NCI-H510A treated with DMSO at 0.1 percent for 48 hours (cell line): ENCODE measurements at places on chromosomes 12 and 14.

GRCh38 chr12:53219292-53219955 lies 12.4 kb upstream of the ITGB7 start:
- no peak for DNase-seq

DNA sequence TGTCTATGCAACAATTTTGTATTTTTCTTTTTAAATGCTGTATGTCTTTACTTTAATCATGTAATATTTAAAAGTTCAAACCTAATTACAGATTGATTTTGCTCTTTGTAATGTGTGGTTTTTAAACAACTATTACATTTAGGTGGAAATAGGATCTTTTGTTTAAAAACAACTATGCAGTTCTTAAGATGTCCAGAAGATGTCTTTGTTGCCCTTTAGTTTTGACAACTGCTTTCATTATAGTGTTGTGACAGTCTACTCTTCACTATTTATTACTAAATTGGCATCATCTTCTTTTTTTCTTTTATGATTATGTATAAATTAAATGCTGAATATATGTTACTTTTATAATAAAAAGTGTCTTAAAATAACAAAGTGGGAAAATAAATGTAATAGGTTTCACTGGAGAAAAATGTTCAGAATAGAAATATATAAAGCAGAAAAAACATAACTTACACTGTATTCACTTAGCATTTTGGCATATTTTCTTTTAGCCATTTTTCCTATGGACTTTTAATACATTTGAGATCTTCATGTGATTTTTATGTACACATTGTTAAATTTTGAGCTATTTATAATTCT lies 27.1 kb upstream of the PCNX4 start:
- peak; percentile 6 for DNase-seq

- no peak for DNase-seq
These were observed 988.9 kb upstream of the FLRT2 start for GRCh38 chr14:84541018-84541417.

DNA sequence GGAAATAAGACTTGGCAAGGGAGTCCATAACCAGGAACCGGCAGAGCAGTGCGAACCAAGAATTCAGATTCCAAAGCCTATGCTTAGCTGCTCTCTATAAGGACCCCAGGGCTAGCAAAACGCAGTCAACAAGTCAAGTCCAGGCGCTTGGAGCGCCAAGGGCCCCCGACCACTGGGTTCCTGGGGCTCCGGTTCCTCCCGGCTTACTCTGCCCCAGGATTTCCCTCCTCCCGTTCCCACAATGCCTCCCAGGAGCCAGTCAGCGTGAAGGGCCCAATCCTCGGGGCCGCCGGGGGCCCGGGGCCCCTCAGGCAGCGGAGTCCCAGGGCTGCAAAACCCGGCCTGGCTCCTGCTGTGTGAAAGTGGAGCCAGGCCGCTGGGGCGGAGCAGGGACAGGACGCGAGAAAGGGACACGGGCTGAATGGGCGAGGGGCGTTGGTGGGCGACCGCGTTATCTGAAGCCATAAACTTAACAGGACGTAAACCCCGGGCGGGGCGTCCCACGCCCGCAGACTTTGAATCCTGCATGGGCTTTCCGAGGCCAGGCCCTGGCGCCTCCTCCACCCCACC lies 1.5 kb downstream of the KRT8 start:
- peak; percentile 88 for DNase-seq

- DNase-seq = no peak
These were observed 34.2 kb downstream of the PCNX4 start for GRCh38 chr14:60125918-60126317.

- DNase-seq = no peak
These were observed 2.7 kb downstream of the TTC6 start for GRCh38 chr14:37597914-37598746.

DNA sequence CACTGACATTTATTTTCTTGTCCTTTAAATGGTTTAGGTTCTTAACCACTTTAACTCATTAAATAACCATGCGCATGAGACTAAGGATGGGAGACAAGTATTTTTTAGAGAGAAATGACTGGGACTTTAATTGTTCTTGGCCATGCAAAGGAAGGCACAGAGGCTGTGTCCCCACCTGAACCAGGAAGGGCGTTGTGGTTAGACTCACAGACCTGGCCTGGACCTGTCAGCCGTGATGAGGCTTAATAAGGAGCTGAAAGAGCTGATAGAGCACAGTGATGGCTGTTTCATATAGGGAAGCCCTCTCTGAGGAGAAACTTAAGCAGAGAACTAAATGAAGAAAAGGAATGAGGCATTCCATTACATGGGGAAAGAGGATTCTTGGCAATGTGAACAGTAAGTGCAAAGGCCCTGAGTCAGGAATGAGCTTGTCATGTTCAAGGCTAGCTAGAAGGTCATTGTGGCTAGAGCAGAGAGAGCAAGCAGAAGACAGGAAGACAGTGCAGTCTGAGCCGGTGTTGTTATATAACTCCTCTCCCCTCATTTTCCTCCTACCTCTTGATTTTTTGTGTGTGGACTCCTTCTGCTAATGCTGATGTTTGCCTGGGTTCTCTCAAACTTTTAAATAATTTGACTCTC lies 74.4 kb upstream of the ANO4 start:
- DNase-seq = no peak

DNA sequence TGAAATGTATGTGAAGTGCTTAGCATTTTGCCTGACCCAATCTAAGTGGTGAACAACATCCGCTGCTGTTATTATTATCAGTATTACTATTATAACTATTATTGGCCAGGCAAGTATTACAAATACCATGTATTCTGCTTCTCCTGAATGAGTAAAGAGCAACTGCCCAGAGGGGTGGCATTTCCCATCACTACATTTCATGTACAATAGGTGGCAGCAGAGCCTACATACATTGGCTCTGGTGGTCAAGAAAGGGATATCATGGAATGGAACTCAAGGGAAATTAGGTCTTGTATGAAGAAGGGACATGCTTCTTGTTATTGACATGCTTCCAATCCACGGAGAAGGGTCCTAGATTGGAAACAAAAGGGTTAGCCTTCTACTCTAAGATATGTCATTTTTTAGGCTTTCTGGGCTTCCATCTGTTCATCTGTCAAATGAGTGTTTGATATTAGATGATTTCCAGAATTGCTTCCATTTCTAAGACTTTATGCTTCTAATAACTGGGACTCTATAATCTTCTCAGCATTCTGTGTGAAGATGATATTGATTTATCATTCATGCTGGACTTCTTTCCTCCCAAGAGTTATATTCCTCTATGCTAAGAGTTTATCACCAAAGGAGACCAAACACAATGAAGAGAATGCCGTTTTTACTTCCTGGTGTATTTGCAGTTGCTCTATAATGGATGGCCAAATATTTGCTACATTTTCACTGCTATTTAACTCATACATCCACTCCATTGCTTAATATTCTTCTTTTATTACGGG lies 239.1 kb downstream of the SSPN start:
- peak; percentile 63 for DNase-seq

DNA sequence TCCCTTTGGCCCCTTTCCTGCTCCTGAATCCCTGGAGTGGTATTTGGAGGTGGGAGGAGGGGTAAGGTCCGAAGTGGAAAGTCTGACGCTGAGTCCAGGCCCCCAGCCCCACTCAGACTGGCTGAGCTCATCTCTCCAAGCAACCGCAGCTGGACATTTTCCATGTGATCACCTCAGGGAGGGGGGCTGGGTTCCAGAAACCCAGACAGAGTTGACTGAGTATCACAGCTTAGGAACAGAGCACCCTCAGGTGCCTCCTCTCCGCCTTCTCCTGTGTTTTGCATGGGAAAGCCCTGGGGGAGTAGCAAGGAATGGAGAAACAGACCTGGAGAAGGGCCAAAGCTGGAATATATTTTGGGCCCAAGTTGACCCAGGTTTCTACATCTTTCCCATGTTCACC lies 8.0 kb upstream of the ITGA5 start:
- DNase-seq = no peak

- no peak for DNase-seq
These were observed 6.8 kb upstream of the RNU7-1 start for GRCh38 chr12:6936636-6937480.

DNA sequence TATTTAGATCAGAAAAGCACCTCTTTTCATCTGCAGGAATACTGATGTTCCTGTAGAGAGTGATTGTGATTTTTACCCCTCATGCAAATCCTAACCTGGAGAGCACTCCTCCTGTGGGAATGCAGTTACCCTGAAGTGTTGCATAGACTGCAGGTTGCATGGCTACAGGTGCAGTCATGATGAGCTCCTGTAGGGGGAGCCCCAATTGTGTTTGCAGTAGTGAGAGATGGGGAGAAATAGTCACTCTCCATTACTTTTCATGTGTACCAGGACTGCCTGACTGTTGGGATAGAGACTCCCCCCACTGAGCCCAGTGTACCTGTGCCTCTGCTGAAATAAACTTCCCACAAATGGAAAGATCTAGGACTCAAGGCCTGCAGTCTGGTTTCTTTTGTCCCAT lies 1086.5 kb downstream of the SLC6A15 start:
- DNase-seq = no peak

DNA sequence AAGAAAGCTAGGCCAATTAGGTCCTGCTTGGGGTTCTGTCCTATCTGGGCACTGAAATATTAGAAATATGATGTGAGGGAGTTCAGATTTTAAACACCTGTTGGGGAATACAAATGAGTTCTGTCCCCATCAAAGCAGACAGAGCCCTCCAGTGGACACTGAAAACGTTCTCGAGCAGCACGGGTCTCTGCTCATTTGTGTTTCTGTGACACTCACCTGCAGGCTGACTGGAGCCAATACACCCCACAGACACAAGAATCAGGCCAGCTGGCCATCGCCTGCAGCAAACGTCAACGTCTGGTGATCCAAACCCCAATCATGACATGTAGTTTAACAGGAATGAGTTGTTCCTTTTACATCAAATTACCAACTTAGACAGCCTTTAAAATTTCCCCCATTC lies 493.4 kb upstream of the TMEM132C start:
- DNase-seq = peak; percentile 79

GRCh38 chr14:57533214-57533613 lies 39.6 kb upstream of the CCDC198 start:
- no peak for DNase-seq

GRCh38 chr12:109418848-109419480 lies 58.1 kb downstream of the KCTD10 start:
- no peak for DNase-seq

- DNase-seq = peak; percentile 69
These were observed 21.6 kb upstream of the CACNA2D4 start for GRCh38 chr12:1939801-1940607.

- DNase-seq = no peak
These were observed 204.2 kb downstream of the EFCAB11 start for GRCh38 chr14:89750281-89750755.

DNA sequence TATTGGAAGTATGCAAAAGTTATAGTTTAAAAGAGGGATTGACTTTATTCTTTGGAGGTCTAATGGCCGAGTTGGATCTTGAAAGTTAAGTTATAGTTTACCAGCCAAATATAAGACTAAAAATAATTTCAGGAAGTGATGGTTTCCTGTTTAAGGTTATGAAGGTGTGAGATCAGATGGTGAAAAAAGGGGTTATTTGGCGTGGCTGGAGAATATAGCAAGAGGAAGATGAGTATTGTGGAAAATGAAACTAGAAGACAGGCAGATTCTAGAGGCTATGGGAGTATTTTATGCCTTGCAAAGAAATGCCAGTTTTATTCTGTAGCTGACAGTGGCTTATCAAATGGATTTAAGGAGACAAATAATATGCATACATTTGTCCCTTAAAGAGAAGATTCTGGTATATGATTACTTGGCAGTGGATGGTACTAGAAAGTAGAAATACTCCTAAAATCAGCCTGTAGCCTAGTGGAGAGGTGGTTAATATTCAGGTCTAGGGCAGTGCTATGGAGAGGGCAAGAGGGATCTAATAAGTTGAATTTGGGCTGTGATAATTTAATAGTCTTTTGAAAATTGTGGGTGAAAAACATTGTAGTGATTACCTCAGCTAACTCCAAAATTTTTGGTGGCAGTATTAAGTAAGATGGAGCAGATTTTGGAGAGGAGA lies 1091.8 kb upstream of the ATXN7L3B start:
- no peak for DNase-seq

GRCh38 chr14:77554207-77554606 lies 55.6 kb upstream of the ISM2 start:
- DNase-seq = no peak

DNA sequence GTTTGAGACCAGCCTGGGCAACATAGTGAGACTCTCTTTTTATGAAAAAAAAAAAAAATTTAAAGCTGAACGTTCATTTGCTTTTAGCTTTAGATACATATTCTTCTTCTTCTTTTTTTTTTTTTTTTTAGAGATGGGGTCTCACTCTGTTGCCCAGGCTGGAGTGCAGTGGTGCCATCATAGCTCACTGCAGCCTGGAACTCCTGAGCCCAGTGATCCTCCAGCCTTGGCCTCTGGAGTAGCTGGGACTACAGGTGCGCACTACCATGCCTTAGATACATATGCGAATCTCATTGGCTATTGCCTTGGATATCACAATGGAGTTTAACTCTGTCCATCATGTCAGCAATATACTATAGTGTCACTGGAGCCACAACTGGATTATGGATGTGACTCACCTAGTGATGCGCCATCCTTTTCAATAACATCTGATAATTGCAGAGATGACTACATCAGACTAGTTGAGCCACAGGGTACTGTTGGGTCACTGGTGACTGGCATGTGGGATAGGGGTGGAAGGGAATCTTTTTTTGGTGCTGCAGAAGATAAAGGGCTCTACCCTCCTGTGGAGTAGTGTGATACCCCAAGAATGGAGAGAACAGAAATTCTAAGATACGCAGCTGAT lies 2.7 kb upstream of the ADIPOR2 start:
- no peak for DNase-seq

DNA sequence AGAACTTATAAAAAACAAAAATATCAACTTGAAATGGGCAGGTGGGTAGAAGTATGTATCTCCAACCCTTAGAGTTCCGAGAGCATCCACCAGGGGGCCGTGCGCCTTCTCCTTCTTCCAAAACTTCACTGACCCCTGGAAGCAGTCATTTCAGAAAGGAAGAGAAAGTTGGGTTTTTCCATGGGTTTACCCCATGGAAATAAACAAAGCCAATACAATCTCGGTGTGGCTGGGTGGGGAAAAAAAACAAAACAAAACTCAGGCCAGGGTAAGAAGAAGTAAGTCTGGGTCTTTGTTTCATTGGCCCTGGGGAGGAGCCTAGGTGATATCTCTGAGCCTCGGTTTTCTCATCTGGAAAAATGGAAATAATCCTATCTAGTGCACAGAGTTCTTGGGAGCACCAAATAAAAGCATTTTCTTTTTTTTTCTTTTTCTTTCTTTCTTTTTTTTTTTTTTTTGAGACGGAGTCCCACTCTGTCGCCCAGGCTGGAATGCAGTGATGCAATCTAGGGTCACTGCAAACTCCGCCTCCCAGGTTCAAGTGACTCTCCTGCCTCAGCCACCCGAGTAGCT lies 33.6 kb upstream of the HNF1A start:
- peak; percentile 24 for DNase-seq

GRCh38 chr12:1839464-1839863 lies 19.1 kb downstream of the LRTM2 start:
- no peak for DNase-seq

GRCh38 chr12:27456618-27457017 lies 10.1 kb downstream of the SMCO2 start:
- no peak for DNase-seq

GRCh38 chr12:123571343-123571813 lies 13.0 kb upstream of the TMED2 start:
- DNase-seq = no peak
